ENCODE measurements at places on chromosomes 16 and 17.

DNA sequence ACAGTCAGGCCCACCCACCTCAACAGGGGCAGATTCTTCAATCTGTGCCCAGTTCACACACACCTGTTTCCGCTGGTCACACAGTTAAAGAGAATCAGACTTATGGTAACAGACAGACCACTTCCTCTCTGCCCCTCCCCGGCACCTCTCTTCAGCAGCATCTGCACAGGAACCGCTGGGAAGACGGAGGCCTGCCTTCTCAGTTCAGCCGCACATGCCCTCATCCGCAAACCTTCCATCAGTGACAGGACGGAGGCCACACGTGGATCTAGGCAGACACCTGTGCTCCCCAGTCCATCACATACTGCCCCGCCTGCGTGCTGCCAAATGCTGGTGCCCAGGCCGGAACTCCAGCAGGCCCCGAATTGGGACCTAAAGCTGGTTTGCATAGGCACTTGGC, 10.3 kb downstream of the PHB1 start:
- DNase-seq, result no peak

GRCh38 chr17:6456914-6457687, 12.8 kb downstream of the PIMREG start:
- no peak for DNase-seq

DNA sequence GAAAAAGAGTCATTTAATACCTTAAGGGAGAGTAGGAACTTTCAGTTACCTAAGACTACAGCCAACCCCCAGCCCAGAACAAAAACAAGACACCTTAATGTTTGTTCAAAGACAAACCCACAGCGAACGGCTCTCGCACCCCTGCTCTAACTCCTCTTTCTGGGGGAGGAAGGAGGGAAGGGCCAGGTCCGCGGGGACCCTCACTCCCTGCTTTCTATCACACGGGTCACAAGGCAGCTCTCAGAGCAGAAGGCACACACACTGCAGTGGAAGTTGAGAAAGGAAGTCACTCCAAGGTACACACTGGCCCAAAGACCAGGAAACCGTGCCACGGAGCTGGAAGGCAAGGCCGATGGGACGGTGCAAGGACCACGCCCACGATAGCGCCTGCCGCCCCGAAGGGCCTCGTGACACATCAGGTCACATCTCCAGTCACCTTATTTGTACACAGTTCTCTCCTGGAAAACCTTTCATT, 10.0 kb downstream of the LITAFD start:
- no peak for DNase-seq

- DNase-seq, result no peak
Measured at GRCh38 chr17:31900877-31901276, 631 bp downstream of the UTP6 start.

GRCh38 chr17:56781906-56782305, 51.8 kb downstream of the C17orf67 start:
- no peak for DNase-seq

GRCh38 chr16:69465881-69466280, 41.5 kb downstream of the CYB5B start:
- no peak for DNase-seq

Data from HAP-1 (cell line).